Astrocyte of the spinal cord (primary cell): ENCODE measurements at places on chromosomes 7 and 10.
A peak's percentile ranks its signal among the peaks of the same experiment; 100 is the strongest.

- no peak for DNase-seq
Observed at GRCh38 chr7:87933605-87933952, 472 bp upstream of the ADAM22 start.

DNA sequence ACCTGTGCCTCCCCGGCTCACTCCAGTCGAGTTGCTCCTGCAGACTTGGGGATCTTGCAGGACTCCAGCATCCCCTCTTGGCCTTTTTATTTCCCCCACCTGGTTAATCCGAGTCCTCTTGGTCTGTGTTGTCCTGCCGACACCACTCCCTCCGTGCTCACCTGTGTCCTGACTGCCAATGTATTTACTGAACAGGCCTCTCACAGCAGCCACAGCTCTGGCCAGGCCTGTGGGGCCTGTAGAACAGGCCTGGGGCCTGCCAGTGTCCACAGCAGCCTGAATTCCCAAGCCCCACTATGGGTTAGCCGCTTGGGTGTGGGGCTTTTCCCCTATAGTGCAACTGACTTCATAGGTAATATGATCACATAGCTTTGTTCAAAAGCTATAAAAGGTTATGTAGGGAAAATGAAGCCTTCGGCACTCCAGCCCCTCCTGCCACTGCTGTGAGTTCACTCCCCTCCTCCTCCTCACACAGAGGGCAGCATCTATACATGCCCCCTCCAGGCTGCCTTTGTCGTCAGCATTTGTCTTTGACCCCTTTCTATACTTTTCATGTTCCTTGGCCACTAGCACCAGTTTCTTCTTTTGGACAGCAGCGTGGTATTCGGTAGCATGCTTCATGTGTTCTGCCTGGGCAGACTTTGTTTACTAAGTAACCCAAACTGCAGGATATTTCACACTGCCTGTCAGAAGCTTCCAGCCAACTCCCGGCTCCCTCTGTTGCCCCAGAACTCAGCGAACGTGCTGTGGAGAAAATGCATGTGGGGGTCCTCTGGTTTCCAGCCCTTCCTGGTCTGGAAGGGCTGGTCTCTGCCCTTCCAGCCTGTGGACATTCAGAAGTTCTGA is 46.1 kb downstream of the ZNF467 start:
- no peak for DNase-seq

GRCh38 chr7:102096012-102096332 is 190.7 kb upstream of the SH2B2 start:
- DNase-seq = no peak

- DNase-seq = peak; percentile 7
Observed at GRCh38 chr7:87473986-87474385, 1.5 kb downstream of the ABCB4 start.

- no peak for DNase-seq
Observed at GRCh38 chr7:120792861-120793130, 65.1 kb downstream of the TSPAN12 start.

DNA sequence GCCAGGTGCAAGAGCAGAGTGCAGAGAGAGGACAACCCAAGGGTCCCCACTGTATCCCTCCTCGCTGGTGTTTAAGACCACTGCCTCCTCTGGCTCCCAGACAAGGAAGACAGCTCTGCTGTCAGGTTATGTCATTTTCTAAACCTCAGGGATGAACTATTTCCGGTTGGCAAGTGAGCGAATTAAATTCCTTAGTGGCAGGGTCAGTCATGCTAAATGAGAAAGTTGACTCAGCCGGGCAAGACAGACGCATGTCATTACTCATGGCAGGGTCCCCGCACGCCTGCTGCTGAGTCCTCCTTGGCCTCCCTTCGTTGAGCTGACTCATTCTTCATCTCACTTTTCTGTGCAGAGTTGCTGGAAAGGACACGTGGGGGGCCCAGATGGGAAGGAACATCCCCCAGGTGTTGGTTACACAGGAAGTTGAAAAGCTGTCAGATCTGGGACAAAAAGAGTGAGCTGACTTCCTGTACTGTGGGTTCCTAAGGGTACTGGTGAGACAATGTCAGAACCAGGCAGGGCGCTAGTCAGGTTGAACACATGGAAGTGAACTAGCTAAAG is 47.1 kb upstream of the UCN3 start:
- peak; percentile 70 for DNase-seq

GRCh38 chr7:46133072-46133471 is 212.0 kb upstream of the IGFBP3 start:
- DNase-seq = peak; percentile 73

GRCh38 chr10:132611026-132611910 is 73.7 kb downstream of the INPP5A start:
- DNase-seq = no peak

DNA sequence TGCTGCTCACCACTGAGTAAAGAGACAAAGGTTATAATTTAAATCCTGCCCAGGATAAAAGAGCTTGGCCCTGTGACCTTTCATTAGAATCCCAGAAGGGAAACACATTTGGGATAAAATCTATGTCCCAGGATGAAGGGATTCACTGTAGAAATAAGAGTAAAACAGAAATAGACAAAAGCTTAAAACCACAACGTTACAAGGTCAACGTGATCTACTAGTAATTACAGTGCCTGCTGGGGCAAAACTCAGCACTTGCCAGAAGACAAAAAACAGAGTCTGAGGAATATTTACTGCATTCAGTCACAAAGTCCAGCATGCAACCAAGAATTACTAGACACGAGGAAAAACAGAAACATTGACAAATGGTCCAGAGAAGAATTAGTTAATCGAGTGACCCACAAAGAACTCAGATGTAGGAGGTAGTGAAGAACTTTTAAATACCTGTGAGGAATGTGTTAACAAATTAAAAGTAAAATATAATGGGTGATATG is 982.3 kb downstream of the GATA3 start:
- no peak for DNase-seq

GRCh38 chr7:151033864-151034249 is 5.6 kb downstream of the ABCB8 start:
- DNase-seq = no peak

DNA sequence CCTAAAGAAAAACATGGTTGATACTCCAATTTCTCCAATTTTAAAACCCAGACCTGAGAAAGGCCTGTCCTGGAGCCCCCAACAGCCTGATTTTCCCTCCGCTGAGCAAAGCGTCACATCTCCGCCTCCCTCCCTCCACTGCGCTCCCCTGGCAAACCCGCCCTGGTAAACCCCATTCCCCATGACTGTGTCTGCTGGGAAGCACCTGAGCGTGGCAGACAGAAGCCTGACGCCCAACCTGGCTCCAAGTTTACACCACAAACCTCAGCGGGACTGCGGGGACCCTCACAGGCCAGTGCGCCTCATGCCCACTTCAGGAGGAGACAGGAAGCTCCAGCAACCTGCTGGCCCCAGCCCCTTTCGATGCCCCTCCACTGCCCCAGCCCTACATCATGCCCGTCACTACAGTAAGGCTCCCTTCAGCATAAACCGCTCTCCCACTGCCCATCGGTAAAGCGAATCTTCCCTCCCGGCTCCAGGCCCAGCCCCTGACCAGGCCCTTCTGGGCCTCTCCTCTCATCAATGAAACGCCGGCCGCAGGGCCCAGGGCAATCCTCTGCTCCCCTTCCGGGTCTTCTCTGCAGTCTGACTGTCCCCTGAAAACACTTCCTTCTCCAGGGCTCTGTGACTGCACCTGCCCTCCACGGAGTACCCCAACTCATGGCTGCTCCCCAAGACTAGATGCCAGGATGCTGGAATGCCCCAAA is 233.3 kb downstream of the MAD1L1 start:
- DNase-seq = no peak

- no peak for DNase-seq
Observed at GRCh38 chr7:6242561-6242960, 29.9 kb downstream of the CYTH3 start.

GRCh38 chr7:94971051-94971867 is 63.9 kb downstream of the PPP1R9A start:
- DNase-seq = peak; percentile 56

DNA sequence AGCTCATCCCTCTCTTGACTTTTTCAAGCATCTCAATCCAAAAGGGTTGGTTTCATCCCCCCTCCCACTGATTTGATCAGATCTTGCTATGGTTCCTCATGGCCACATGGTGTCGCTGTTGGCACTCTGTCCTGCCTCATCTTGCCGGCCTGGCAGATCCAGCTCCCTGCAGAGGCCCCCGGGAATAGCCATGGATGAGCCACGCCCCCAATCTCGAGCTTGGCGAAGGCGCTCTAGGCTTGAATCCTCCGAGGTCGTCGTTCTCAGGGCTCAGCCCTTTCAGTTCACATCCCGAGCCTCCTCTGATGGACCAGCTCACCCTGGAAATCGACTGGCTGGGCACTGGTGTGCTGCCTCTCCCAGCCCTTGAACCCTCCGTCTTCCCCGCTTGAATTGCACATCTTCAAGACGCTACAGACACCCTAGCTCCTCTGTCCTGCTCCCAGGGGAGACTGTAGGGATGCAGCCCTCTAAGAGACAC is 628.7 kb downstream of the TYW1 start:
- peak; percentile 35 for DNase-seq

DNA sequence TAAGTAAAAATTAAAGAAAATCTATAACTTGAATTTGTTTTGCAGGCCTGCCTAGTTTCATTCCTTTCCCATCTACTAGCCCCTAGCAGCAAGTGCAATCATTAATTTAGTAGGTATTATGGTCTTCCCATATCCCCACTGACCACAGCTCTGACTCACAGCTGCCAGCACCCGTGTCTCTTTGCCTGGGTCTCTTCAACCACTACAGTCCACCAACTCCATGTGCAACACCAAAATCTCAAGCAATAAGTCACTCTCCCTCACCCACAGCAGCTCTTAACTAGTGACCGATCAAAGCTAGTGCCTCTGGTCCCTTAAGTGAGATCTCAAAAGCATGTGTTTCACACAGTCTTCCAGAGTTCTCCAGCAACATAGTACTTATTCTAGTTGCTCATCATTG is 26.0 kb upstream of the THSD7A start:
- DNase-seq = no peak

DNA sequence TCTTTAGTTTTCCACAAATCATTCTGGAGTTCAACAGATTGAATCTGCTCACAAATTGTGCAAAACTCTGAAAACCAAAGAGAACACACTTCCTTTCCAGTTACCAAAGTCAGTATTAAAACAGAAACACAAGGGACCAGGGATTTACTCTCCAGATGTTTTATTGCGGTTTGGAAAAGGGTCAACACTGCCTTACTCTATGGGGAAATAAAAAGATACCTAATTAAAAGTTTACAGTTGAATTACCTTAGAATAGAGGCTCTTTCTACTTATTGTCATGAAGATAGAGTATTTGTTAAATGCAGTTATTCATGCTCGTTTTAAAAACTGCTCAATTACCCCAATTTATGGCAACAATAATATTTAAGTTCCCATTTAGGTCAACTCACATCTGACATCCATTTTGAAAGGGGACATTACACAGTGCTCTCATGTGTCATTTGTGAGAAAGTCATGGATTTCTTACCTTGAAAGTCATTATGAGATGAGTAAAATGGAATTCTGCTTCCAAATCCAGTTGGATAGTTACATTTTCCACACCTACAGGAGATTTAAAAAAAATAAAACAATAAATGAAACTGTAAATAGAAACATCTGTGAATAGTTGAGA is 8.4 kb downstream of the LAMB1 start:
- DNase-seq = peak; percentile 32

GRCh38 chr7:57375783-57376182 is 74.2 kb upstream of the ZNF716 start:
- DNase-seq = no peak

DNA sequence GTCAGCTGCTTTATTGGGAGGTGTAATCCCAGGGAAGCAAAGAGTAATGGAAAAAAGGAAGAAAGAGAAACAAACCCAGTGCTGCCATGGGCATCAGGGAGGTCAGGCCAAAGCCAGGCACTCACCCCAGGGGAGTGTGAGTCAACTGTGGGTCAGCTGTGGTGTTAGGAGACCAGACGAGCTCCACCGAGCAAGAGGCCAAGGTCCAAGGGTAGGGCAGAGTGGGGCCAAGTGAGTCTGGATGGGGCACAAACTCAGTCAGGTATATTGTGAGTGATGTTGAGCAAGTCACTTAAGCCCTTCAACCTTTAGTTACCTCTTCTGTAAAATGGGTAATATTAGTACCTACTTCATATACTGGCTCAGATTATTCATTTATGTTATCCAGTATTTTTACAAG is 30.4 kb upstream of the CDK13 start:
- no peak for DNase-seq

- DNase-seq = peak; percentile 64
Observed at GRCh38 chr7:2233926-2234325, 1.2 kb upstream of the MAD1L1 start.

DNA sequence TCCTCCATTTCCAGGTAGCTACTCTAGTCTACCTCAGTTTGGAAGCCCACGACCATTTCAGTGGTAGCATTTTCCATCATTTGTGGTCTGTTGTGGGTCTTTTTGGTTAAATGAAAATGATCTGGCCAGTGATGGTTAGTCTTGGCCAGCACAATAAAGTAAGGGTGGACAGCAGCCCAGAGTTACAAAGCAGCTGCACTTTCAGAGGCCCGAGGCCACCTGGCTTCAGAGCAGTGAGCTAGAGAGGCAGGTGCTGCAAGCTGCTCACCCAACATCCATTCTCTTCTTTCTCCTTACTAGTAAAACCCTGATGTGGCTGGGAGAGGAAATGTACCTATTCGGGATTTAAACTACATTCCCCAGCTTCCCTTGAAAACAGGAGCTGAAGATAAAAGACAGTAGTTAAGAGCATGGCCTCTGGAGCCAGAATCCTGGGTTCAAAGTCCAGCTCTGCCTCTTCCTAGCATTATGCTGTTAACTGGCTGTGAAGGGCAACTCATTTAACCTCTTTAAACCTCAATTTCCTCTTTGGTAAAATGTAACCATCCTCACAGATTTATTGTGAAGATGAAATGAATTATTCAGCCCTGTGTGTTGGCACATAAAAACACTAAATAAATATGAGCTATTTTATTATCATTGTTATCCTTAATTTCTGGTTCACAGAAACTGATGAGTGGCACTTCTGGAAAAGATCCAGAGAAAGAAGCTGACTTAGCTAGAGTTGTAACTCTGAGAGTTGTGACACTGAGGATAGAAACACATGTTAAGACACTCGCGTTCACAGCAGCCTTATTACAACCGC is 517.4 kb downstream of the PARD3 start:
- peak; percentile 46 for DNase-seq

GRCh38 chr7:32779167-32779566 is 112.4 kb downstream of the KBTBD2 start:
- DNase-seq = no peak

DNA sequence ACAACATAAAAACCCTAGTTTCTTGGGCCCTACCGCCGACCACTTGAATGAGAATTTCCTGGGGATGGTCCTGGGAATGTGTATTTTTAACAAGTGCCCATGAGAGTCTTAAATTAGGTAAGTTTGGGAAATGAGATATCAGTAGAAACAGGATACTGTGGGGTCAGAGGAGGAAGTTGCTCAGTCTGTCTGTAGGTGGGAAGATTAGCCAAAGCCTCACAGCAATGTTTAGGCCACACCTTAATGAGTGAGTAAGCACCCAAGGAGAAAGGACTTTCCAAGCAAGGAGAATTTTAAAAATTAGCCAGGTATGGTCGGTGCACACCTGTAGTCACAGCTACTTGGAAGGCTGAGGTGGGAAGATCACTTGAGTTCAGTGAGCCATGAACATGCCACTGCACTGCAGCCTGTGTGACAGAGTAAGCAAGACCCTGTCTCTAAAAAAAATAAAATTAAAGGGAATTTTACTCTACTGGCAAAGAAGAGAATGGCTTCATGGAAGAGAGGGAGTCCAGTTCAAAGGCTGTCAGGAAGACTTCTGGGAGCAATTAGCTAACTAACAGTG is 31.9 kb downstream of the PAPSS2 start:
- no peak for DNase-seq
